Thoracic aorta (tissue), 2 donors: ENCODE measurements at places on chromosomes 3 and 15.

GRCh38 chr3:147377412-147378367 lies 28.7 kb downstream of the ZIC4 start:
- no peak for DNase-seq

DNA sequence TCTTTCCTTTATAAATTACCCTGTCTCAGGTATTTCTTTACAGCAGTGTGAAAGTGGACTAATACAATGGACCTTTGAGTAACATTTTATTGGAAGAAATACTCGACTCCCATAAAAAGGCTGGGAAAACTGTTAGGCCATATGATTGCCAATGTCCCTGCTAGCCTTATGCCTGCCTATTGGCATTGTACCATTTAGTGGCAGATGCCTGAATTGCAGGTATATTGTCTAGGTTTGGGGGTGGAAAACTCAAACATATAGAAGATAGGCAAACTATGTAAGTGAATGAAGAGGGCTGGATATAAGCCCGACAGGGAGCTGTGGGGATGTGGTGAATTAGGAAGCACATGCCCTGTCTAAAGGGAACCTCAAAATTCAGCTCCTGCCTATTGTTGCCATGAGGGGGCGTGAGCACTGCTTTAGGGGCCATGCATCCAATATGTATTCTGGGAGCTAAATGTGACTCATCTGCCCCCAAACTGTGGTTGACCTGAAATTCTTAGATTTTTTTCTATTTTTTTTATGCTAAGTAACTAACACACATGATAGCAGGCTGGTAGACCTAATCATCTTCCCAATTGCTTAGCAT lies 65.2 kb upstream of the TRA2B start:
- DNase-seq: no peak

DNA sequence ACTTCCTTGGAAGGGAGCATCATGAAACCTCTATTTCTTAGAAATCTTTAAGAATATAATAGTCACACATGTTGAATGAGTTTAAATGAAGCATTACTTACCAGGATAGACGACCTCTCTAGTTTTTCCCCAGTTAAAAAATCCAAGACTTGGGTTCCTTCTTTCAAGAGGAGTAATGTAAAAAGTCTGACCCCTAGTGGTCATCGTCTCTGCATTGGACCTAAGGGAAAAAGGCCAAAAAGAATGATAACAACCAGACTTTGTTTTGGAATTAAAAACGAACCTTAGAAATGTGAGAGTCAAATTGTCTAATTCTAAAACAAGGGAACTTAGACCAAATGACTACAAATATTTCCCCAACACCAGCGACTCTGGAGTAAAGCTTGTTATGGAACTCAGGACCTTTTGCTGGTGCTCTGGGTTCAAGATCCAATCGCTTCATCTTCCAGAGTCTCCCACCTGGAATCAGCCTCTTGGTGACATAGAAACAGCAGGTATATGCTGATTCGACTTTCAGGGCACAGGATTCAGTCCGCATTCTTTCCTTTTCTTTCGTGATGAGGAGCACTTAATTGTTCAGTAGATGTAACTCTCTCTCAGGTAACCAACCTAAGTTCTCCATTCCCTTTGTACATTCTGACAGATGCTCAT lies 214.8 kb upstream of the TPRG1 start:
- DNase-seq: no peak

DNA sequence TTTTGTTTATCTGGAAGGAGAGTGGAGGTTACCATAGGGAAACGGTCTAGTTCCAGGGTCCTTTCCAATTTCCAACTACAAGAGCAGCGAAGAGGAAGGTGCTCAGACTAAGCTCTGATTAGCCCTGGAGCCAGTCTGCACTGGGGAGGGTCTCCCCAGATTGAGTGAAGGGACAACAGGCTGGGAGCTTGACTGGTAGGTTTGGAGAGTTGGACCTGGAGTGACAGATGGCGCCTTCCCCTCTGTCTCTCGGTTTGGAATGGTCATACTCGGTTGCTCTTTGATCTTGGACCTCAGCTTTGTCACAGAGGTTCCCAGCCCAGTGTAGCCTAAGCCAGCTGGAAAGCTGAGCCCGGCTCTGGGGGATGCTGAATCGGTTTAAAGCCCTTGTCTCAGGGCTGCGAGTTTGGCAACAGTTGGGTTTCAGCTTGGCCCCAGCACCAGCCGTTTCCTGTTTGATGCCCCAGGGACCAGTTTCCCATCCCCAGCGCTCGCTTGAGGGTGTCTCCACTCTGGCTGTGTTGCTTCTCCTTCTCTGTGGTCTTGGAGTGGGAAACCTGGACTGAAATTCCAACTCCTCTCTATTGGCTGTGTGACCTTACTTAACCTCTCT lies 53.1 kb upstream of the ULK4 start:
- DNase-seq: peak; percentile 8

DNA sequence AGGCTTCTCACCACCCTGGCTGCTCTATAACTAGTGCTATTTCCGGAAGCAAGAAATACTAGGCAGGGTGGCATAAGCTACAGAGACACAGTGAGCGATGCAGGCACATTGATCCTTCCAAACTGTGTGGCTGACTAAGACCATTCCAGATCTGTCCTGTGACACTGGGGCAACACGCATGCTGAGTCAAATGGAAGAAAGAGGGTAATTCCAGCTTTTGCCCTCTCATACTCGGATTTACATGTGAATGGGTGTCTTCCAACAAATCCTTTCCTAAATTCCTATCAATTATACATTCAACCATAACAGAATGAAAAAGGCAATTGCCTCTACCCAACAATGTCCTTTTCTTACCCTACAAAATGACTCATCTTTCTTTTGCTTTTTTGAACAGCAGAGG lies 5.1 kb downstream of the FSIP1 start:
- no peak for DNase-seq

DNA sequence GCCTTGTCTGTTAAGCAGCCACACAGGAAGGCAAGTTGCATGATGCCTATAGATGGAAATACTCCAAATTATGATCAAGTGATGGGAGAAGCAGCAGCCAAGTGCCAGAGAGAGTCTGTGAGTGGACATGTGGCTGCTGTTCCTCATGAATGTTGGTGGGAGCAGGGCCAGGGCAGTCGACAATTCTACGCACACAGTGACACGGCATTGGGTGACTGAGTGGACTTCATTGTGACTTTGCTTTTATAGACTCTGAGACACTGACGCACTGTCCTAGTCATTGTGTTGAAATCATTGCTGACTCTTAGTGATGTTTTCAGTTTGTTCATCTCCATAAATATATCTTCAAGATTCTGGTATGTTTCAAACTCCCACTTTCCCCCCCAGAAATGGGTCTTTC lies 246.3 kb upstream of the SEMA6D start:
- no peak for DNase-seq

GRCh38 chr15:90189781-90190467 lies 11.2 kb upstream of the SEMA4B start:
- DNase-seq: no peak

DNA sequence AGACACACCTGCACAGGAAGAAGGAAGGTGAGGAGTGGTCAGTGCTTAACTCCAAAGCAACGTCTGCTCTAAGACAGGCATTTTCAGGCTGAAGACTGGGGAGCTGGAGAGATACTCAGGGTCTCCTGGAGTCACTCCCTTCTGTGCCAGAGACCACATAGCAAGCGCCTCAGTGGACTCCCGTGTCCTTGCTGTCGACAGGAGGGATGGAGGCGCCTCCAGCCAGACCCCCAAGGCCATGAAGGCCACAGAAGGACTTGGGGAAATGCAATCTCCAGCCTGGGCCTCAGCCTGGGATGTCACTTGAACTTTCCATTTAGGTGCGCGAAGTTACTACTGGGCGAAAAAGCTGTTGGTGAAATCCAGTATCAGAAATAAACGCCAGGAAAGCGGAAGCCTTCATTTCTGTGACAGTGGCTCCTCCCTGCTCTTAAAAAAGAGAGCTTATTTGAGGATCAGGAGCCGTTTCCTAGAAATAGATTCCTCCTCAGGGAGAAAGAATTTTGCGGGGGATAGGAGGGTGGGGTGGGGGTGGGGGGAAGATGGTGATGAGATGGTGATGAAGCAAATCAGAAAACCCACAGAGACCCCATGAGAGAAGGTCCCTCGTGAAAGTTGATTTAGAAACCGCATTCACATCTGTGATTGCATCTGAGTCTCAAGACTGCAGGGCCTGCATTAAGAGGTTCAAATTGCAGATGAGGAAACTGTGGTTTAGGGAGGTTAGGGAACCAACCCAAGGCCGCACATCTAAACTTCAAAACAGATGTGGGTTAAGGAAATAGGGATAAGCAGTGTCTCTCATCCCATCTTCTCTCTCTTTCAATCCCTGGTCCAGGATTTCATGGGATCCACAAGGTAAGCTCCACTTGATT lies 78.8 kb downstream of the ATP2B2 start:
- no peak for DNase-seq

DNA sequence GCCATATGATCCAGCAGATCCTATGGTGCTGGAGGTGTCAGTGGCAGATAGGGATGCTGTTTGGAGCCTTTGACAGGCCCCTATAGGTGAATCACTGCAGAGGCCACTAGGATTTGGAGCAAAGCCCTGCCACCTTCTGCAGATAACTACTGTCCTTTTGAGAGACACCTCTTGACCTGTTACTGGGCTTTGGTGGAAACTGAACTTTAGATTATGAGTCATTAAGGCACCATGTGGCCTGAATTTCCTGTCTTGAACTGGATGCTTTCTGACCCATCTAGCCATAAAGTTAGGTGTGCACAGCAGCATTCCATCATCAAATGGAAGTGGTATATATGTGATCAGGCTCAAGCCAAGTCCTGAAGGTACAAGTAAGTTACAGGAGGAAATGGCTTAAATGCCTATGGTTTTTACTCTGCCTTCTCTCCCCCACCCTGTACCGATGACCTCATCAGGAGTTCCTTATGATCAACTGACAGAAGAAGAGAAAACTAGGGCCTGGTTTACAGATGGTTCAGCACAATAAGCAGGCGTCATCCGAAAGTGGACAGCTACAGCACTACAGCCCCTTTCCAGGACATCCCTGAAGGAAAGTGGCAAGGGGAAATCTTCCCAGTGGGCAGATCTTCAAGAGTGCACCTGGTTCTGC lies 565.6 kb upstream of the AGTR1 start:
- no peak for DNase-seq

- no peak for DNase-seq
Observed at GRCh38 chr3:105907777-105908176, 39.0 kb upstream of the CBLB start.

GRCh38 chr3:82031596-82031995 lies 270.2 kb upstream of the GBE1 start:
- DNase-seq: no peak

DNA sequence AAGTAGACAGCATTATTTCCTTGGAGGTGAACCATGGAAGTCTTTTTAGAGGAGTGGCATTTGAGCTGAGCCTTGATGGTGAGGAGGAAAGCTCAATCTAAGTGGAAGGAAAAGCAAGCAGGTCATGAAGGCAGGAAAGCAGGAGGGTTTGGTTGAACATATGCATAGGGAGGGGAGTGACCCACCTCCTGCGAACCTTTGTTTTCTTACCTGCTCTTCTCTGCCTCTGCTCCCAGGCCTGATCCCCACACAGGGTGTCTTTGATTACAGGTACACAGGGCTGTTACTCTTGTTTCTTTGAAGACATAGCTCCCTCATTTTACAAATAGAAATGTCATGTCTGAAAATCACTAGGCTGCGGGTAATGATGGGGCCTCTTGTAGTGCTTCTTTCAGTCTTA lies 248.1 kb upstream of the TPRG1 start:
- no peak for DNase-seq

GRCh38 chr3:142152384-142152783 lies 3.0 kb upstream of the TFDP2 start:
- DNase-seq: no peak

GRCh38 chr3:46479021-46479420 lies 14.3 kb upstream of the LTF start:
- no peak for DNase-seq

DNA sequence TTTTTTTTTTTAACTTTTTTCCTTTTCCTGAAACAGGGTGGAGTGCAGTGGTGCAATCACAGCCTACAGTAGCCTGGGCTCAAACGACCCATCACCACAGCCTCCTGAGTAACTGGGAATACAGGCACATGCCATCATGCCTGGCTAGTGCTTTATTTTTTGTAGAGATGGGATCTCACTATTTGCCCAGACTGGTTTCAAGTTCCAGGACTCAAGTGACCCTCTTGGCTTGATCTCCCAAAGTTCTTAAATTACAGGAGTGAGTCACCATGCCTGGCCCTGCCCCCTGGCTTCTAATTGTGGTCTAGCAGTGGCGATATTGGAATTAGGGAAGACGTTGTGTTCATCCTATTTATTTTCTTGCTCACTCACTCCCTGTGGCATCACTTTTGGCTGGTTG lies 1138.4 kb downstream of the SI start:
- DNase-seq: no peak
